ENCODE measurements at places on chromosomes 5 and 9.

DNA sequence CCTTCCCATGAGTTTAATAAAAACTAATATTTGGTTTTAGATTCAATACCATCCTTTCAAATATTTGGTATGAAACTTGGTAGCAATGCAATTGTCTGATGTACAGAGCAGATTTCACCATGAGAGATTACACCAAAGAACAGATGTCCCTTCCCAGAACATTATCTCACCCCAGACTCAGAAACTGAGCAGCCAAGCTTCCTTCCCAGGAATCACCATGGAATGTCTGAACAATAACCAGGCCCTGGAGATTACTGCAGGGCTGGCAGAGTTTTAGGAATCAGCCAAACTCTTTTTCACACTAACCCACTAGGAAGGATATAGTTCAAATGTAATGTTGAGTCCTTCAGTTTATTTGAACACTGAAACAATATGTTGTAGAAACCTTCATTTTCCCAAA is 23.9 kb downstream of the CLTA start:
- DNase-seq, result no peak

DNA sequence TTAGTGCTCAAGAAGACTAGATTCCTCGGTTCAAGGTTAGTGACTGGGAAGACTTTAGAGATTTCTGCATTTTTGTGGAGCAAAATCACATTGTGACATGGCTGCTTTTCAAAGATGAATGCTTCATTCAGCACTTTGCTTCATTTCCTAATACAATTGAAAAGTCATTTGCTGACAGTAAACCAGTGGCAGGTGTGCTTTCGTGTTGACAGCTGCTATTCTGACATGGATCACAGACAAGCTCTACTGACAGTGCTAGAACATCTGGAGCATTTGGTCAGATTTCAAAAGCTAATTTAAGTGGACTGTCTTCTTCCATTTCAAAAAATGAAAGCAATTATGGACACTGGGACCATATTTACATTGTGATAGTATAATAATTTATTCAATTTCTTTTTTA is 1060.1 kb downstream of the PTPRD start:
- peak; percentile 58 for DNase-seq

GRCh38 chr9:86639899-86640379 is 285.7 kb upstream of the TUT7 start:
- DNase-seq, result no peak

- DNase-seq, result no peak
Observed at GRCh38 chr9:2936221-2936620, 92.3 kb upstream of the PUM3 start.

DNA sequence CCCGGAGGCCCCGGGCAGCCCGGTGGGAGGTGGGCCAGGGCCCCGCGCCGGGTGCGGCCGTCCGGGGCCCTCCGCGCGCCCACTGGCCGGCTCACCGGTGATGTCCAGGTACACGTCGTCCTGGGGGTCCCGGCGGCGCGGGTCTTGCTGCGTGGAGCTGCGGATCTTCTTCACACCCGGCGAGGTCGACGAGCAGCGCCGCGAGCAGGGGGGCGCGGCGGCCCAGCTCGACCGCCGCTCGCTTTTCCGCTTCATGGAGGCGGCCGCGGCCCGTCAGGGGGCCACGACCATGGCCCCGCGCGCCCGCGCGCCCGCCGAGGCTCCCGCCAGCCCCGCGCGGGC is 548 bp downstream of the CDC14B start:
- no peak for DNase-seq

- no peak for DNase-seq
Observed at GRCh38 chr5:3594510-3595005, 1.1 kb upstream of the IRX1 start.

GRCh38 chr9:95143591-95144561 is 173.6 kb downstream of the FANCC start:
- no peak for DNase-seq

DNA sequence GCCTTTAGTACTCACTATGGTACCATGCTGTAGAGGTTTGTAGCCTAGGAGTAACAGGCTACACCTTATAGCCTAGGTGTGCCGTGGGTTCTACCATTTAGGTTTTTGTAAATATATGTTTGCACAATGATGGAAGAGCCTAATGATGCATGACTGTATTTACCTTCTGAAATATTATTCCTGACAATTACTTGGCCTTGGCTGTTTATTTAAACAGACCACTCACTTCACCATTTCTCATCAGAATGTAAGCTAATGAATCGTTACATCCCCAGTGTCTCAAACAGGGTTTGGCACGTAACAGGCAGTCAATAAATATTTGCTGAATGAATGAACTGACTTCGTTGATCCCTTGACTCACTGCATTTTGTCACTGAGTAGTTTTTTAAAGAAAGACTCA is 93.1 kb downstream of the MED27 start:
- DNase-seq, result peak; percentile 61

GRCh38 chr5:75363726-75364495 is 26.9 kb downstream of the HMGCR start:
- no peak for DNase-seq

DNA sequence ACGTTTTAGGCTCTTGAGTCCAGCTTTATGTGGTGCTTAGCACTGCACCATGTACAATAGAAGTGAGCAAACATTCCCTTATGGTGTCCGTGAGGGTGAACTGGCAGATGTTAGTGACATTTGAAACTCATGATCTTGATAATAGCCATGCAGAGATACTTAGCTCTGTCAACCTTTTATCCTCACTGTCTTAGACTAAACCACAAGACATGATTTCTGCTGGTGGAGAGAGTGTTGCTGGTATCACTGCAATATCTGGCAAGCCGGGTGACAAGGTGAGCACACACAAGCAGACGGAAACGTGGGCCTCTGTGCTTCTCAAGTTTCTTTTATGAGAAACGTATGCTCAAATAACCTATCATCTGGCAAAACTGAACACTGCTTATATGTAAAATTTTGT is 68.4 kb downstream of the CAST start:
- peak; percentile 53 for DNase-seq

GRCh38 chr9:134413890-134414623 is 87.8 kb downstream of the RXRA start:
- DNase-seq, result no peak

DNA sequence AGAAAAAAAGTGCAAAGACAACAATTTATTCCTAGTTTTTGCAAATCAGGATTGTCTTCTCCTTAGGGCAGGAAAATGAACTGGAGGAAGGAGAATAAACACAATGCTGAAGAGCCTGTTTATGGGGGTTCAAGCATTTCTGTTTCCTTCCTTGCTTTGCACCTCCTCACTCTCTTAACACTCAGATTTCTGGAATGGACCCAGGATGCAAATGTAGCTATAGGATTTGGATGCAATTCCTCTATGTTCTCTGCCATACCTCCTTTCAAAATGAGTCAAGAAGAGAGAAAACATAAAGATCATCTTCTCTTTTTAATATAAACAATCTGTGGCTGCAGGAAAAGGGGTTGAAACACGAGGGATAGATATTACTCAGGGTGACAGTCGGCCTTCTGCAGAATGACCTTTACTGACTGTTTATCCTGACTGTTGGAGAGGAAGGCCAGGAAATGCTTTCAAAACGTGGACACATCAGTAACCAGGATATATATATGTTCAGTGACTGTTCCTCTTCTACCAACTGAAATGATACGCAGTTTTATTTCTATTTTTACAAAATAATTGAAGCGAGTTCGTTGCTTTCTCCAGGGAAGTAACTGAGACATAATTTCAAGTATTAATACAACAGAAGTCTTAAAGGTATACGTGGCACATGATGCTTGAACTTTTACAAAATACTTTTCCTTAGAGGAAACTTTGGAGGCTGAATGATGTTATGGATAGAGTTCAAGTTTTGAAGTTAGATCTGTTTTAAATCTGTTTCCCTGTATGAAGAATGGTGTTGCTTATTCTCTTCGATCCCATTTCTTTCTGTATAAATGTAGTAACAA is 44.4 kb downstream of the ACTBL2 start:
- no peak for DNase-seq

DNA sequence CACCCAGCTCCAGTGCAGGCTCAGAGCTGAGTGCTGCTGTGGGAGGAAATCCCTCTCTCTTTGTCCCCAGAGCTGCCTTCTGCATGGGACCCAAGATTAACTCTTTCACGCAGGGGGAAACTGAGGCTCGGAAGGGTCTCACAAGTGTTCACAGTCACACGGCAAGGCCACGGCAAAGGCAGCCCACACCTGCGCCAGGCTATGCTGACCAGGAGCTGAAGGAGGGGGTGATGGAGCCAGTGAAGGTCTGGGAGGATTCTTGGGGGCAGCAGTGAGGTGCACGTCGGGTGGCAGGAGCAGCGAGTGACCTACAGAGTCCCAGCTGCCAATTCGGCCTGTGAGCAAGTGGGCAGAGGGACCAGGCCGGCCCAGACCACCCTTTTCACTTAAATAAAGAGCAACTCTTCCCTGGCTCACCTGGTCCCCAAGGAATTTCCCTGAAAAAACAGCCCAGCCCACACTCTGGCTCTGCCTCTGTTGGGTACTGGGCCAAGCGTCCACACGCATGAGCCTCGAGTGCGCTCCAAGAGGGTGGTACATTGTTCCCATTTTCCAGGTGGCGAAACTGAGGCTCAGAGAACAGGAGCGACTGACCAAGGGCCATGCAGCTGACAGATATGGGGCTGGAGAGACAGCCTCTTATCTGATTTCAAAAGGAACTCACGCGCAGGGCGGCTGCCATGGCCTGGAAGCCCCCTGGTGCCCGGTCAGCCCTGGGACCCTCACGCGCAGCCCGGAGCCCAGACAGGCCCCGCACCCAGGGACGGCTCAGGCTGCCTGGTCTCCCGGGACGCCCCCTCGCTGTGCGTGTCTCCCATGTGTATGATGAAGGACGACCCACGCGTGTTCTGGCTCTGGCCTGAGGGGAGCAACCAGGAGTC is 28.2 kb downstream of the SARDH start:
- DNase-seq, result no peak

DNA sequence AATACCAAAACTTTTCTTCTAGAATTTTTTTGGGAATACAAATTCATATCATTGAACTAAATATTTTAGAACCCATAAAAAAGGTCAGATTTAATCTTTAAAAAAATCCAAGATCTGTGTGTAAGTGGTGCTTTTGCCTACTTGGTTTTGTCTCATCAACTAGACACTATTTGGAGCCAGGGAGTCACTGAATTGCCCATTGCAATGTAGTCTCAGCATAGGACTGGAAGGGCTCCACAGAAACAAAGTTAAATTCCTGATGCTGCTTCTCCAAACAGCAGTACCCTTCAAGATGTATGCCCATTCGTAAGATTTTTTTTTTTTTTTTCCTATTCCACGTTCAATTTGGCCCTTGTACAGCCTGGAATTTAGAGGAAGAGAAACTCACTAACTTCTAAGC is 208.0 kb upstream of the MPDZ start:
- DNase-seq, result no peak

- DNase-seq, result no peak
Observed at GRCh38 chr9:84597131-84597530, 72.4 kb upstream of the NTRK2 start.

GRCh38 chr9:124840300-124840833 is 12.9 kb upstream of the WDR38 start:
- no peak for DNase-seq

GRCh38 chr5:111585946-111586345 is 73.6 kb upstream of the STARD4 start:
- DNase-seq, result no peak

GRCh38 chr9:75185585-75186170 is 97.4 kb downstream of the OSTF1 start:
- no peak for DNase-seq

DNA sequence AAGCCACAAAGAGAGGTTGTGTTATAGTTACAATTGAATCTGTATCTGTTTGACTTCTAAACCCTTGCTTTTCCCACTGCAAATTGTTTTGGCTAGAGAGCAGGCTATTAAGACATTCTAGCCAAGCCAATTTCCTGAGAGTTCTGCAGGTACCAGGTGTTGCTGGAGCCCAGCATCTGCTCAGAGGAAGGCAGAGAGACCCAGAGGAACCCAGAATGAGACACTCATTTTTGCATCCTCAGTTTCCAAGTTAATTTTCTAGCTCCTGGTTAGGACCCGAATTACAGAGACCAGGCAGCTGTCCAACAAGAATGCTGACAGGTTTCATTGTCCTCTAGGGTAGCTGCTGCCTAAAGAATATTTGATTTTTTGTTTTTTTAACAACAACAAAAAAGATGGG is 266.2 kb downstream of the TRIM32 start:
- DNase-seq, result no peak

DNA sequence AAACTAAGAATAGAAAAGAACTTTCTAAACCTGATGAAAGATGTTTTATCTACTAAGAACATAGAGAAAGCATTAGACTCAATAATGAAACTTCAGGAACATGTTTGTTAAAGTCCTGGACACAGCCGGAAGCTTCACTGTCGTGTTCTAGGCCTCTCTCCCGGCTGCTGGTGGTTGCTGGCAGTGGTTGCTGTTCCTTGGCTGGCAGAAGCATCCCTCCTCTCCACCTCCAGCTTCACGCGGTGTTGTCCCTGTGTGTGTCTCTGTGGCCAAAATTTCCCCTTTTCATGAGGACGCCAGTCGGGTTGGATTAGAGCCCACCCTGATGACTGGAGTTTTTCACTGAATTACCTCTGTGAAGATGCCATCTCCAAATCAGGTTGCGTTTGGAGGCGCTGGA is 6.5 kb upstream of the MED10 start:
- no peak for DNase-seq

DNA sequence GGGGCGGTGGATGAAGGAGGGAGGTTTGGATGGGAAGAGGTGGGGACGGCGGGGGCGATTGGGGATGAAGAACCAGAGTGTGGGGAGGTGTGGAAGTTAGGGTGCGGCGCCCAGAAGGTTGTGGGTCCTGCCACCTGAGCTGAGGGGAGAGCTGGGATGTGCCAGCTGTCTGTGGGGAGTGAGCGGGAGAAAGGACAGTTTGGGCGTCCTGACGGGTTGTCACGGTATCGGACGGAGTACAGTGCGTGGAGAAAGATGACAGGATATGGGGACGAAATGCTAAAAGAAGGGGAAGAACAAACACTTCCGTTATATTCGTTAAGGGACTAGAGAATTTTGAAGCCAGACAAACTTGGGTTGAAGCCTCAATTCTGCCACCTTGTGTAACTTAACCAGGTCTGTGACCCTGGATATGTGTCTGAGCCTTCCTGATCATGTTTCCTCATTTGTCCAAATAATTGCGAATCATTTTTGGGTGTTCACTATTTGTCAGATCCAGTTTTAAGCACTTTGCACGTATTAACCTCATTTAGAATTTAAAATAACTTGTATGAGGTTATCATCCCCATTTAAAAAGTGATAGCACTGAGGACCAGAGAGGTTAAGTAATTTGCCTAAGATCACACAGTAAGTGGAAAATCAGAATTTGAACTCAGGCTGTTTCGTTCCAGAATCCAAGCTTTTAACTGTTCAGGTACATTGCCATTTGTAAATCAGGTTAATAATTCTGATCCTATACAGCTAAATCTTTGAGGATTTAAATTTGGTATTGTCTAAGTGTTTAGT is 689 bp downstream of the CNTRL start:
- DNase-seq, result no peak

GRCh38 chr9:17191082-17191481 is 56.2 kb downstream of the CNTLN start:
- no peak for DNase-seq

Measured in NCI-H146 (cell line).